ENCODE measurements at places on chromosomes 2 and 18.

GRCh38 chr2:12066986-12067385 is 320.6 kb downstream of the LPIN1 start:
- no peaks in the 10 kb centered on the region for H3K36me3 ChIP-seq
- no peak for DNase-seq
- H3K27ac ChIP-seq = no peak overlapping the region

- H3K36me3 ChIP-seq = no peaks in the 10 kb centered on the region
- H3K4me3 ChIP-seq = no peak overlapping the region
- no peaks in the 10 kb centered on the region for H3K4me1 ChIP-seq
- H3K27me3 ChIP-seq = no peaks in the 10 kb centered on the region
- H3K27ac ChIP-seq = no peak overlapping the region
- DNase-seq = no peak
Measured at GRCh38 chr2:183347969-183348368, 223.7 kb downstream of the NUP35 start.

- no peaks in the 10 kb centered on the region for H3K36me3 ChIP-seq
- no peak overlapping the region for H3K4me3 ChIP-seq
- no peaks in the 10 kb centered on the region for H3K4me1 ChIP-seq
Measured at GRCh38 chr2:2648094-2648493, 317.0 kb upstream of the MYT1L start.

- no peak overlapping the region for H3K4me3 ChIP-seq
- no peak overlapping the region for H3K27ac ChIP-seq
- H3K27me3 ChIP-seq = no peaks in the 10 kb centered on the region
- no peaks in the 10 kb centered on the region for H3K36me3 ChIP-seq
Measured at GRCh38 chr2:146912536-146912935, 932.3 kb upstream of the ACVR2A start.

DNA sequence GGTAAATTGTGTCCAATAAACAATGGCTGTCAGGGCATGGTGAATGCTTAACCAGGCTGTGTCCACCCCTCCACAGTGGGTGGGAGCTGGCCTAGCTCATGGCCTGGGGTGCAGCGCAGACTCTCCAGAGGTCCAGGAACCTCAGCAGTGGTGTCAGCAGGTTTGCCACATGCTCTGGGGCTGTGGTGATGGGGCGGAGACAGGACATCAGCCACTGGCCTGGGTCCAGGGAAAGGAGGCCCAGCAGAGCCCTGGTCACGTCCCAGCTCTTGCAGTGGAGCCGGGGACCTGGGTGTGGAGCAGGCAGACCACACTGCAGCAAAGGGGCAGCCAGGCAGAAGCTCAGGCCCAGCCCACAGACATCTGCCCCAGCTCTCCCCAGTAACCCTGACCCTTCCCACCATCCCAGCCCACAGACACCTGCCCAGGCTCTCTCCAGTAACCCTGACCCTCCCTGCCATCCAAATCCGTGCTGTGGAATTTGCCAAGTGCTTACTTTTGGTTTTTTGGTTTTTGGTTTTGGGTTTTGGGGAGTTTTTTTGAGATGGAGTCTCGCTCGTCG is 13.8 kb upstream of the KIF1A start:
- DNase-seq = no peak
- peaks cover 8% of the 10 kb centered on the region for H3K27me3 ChIP-seq
- H3K27ac ChIP-seq = no peak overlapping the region
- no peak overlapping the region for H3K4me3 ChIP-seq
- H3K4me1 ChIP-seq = peaks cover 19% of the 10 kb centered on the region

Data from heart right ventricle (tissue), 16 donors.